ENCODE measurements at places on chromosomes 7 and 10.

DNA sequence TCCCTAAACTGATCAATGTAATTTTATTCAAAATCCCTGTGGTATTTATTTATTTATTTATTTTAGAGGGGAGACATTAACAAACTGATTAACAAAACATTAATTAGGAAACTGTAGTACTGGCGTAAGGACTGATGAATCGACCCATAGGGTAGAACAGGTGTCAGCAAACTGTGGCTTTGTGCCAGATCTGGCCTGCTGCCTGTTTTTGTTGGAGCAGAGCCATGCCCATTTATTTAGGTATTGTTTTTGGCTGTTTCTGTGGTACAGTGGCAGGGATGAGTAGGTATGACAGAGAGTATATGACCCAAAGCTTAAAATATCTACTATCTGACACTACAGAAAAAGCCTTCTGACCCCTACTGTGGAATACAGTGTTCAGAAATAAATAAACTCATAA is 332.5 kb upstream of the ETV1 start:
- peak; percentile 91 for DNase-seq

DNA sequence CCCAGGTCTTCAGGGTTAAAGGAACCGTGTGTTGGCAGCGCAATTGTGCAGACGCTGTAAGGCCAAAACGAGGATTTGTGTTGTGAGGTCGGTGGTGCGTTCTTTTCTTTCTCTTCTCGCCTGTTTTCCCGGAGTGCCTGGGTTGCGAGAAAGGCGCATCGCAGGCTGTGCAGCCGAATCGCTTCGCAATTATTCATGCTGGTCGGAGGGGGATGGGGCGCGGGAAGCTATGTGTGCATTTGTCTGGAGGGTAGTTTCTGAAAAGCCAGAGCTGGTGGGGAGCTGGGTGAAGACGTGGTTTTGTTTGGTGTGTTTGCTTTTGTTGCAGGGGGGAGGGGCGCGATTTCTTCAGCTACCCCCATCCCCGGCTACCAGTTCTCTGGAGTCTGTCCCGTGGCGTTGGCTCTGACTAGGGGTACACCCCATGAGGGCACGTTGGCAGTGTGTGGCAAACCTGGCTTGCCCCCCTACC is 2.1 kb downstream of the MXI1 start:
- DNase-seq, result no peak

- no peak for DNase-seq
Measured at GRCh38 chr7:108310351-108310750, 145.9 kb downstream of the NRCAM start.

DNA sequence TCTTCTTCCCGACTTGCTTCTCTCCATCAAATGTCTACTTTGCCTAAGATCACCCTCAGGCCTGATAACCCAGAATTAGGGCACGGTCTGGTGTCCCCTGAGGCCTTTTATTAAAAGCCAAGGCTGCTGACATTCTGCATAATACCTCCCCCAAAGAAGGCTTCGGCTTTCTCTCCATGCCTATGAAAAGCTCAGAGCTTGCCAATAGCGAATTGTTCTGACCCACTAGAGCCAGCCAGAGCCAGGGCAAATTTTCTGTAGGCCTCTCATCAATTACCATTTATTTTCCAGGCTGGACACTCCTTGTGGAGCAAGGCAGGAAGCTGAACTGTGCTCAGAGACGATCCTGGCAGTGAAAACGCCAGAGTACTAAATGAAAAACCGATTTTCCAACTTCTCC is 64.3 kb upstream of the ADRB1 start:
- no peak for DNase-seq

DNA sequence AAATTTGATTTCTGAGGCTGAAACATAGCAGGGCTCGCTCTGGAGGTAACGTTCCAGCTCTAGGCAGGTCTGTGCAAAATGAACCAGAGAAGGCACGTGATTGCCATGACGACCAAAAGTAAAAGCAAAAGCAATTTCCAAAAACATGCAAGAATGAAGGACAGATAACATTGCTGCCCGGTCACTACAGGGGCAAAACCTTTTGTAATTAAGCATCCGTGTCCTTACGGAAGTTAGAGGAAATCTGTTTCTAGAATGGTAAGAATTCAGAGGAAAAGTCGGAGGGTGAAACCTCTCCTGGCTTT is 2.9 kb downstream of the KLF6 start:
- DNase-seq, result no peak

DNA sequence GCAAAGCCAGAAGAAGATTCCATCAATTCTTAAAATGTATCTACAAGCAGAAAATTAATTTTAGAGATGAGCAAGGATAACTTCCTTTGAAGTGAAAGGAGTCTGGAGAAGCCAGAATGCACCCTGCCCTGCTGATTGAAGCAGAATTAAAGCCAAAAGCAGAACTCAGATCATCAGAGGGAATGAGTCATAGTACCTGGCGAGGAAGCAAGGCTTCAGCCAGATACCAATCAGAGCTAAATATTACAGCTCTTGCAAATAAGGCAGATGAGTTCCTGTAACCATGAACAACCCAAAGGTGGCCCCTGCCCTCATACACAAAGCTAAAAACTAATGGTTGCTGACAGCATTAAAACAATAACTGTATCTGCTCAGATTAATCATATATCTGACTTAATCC is 10.4 kb downstream of the HTR7 start:
- no peak for DNase-seq

GRCh38 chr7:149883452-149883861 is 9.7 kb downstream of the ATP6V0E2 start:
- DNase-seq, result peak; percentile 63

GRCh38 chr10:14413523-14413922 is 82.8 kb upstream of the FRMD4A start:
- no peak for DNase-seq

GRCh38 chr10:93518531-93518930 is 22.1 kb downstream of the CEP55 start:
- DNase-seq, result no peak

DNA sequence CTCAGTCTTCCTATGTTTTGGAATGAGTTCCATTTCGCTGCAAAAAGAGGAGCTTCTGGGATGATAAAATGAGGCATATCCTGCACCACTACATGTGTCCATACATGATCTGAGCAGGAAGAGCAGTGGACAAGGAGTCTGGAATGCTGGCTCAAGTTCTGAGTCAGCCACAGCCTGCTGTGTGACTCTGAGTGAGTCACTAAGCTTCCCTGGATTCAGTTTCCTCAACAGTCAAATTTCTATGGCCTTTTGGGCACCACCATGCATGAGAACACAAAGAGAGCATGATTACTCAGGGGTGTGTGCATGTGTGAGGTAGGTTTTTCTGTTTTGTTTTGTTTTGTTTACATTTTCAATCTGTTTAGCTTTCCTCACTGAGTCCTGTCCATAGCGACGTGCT is 254.6 kb downstream of the ANKRD30A start:
- no peak for DNase-seq

- DNase-seq, result no peak
Measured at GRCh38 chr10:79940431-79940830, 8.5 kb downstream of the SFTPD start.

DNA sequence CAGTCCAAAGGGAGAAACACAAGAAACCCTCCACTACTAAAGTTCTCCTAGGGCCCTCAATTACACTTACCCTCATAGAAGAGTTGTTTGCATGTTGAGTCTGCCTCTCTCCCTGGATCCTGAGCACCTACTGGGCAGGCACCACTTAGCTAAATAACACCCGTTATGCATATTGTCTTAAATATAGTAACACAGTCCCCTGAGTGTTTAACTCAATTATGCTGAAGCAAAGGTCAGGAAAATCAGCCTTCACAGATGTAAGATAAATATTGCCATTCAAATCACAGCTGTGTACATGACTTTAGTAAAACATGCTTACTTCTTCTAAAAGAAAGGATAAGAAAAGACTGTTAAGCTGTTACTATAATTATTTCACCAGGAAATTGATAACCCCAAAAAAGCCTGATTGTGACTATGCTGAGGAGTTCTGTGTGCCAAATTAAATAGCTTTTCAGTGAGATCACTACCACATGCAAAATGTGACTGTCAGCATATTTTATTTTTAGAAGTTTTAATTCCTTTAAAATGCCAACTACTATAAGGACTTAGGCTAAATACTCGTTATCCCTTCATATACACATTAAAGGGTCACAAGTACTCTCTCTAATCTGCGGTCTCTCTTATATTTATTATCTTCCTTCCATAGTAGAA is 733.9 kb upstream of the PHF14 start:
- peak; percentile 43 for DNase-seq

- no peak for DNase-seq
Measured at GRCh38 chr7:153590571-153590970, 461.6 kb upstream of the DPP6 start.

DNA sequence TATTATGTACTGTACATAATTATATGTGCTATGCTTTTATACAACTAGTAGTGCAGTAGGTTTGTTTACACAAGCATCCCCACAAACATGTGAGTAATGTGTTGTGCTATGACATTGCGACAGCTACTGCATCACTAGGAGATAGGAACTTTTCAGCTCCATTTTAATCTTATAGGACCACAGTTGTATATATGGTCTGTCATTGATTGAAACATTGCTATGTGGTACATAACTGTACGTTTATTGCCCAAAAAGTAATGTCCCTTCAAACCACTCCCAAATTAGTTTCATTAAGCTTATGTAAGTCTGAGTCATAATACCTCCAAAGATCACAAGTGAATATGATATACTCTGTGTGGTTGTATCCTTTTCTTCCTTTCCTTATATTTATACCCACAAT is 183.2 kb upstream of the POT1 start:
- no peak for DNase-seq

DNA sequence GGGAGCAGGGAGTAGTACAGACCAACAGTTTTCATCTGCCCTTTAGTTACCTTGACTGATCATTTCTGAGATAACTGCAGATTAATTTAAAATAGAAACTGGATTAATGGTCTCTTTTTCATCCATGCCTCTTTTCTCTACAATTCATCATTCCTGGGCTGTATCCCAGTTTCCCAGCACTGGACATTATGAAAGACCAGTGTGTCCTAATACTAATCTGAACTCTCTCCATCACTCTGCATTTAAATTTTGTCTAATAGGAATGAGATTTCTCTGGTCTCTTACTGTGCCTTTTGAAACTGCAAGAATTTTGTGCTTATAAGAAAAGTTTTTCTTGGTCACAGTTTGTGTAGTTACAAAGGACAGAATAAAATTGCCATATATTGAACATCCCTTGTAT is 12.7 kb downstream of the PLEKHA8 start:
- no peak for DNase-seq

DNA sequence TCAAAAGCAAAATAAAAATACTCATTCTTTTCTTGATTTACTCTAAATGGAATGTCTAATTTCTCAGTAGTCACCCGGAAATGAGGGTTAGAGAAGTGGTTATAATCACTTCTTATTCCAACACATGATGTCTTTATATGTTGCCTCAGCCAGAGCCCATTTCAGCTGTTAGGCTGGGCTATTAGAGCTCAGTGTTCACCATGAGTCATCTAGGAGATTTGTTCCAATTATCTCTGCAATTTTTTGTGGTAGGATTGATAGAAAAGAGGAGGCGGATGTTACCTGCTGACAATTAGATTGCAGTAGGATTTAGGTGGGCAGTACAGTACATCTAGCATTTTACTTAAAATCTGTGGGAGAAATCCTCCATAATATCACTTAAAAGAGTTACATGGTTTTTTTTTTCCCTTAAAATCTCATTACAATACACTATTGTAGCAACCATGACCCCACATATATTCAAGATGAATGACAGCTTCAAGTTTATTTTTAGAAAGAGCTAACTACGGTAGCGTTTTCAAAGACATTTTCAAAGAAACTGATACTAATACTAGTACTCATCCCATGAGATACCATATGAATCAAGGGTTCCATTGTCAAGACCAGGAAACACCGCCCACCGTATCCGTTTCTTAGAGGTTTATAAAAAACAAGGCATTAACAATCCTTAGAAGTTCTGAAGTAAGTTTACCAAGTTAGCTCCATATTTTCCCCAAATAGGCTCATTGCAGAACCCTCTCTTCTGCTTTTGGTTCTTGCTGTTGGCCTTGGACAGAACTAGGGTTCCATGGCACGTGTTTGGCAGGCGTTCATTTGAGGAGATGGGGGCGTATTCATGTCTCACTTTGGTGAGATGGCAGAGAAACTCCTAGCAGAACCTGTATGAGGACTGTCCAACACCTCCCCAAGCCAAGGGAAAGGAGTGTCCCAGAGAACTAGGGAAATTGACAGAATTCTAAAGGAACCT is 10.4 kb downstream of the CPA2 start:
- DNase-seq, result peak; percentile 15

GRCh38 chr7:94129443-94130140 is 125.4 kb upstream of the BET1 start:
- no peak for DNase-seq

- DNase-seq, result no peak
Measured at GRCh38 chr7:8160779-8161345, 101.1 kb downstream of the ICA1 start.

DNA sequence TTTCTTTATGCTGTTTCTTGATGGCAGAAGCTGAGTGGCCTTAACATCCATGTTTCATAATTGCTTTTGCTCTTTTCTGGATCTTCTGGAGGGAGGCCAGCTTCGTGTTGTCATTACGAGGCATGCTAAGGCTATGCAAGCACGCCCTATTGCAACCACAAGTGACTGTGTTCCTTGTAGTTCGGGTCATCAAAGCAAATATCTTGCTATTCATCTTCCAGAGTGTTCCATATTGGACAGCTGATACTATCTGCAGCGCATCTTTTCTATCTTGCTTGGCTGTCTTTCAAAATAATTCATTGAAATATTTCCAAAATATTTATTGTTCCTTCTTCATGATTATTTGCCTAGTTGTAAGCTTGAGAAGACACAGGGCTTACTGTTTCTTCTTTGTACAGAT is 5.0 kb downstream of the EPHB6 start:
- DNase-seq, result no peak

DNA sequence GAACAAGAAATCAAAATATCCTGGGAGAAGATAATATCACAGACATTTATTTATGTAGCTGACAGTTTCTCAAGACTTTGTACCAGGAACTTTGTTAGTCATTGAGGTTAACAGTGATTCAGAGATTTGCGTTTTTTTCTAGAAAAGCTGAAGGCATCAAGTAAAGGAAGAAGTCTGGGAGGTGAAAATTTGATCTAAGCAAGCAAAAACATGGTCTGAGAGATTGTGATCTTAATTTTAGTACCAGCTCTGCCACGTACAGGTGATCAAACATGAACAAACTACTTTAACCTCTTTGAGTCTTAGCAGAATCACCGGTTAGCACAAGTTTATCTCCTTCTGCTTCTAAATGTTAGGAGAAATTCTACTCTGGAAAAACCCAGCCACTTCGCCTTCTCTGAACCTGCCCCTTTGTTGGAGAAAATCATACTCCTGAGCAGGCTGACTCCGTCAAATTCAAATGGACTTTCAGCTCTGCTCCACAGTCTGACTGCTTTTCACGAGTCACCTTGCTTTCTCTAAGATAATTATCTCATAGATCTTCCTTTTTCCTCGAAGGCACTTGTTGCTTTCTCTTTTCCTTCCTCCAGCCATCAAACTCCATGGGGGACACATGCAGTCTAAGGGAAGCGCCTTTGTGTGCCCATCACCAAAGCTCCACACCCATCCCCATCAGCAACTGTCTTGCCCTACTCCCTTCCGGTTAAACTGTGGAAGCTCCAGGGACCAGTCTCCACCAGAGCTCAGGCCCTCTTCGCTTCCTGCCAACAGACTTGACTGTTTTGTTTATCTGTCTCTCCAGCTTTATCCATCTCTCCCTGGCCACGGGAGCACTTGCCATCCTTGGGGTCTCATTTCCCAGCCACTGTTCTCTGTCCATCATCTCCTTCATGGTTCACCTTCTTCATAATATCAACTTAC is 86.3 kb downstream of the PRKCQ start:
- DNase-seq, result no peak

GRCh38 chr10:122426829-122427228 is 27.6 kb upstream of the ARMS2 start:
- DNase-seq, result no peak

All from NCI-H1092 treated with DMSO at 0.1 percent for 48 hours (cell line).